ENCODE measurements at places on chromosomes 13 and 19.
A peak's percentile ranks its signal among the peaks of the same experiment; 100 is the strongest.

- DNase-seq, result no peak
Observed at GRCh38 chr13:67281466-67281865, 51.3 kb upstream of the PCDH9 start.

DNA sequence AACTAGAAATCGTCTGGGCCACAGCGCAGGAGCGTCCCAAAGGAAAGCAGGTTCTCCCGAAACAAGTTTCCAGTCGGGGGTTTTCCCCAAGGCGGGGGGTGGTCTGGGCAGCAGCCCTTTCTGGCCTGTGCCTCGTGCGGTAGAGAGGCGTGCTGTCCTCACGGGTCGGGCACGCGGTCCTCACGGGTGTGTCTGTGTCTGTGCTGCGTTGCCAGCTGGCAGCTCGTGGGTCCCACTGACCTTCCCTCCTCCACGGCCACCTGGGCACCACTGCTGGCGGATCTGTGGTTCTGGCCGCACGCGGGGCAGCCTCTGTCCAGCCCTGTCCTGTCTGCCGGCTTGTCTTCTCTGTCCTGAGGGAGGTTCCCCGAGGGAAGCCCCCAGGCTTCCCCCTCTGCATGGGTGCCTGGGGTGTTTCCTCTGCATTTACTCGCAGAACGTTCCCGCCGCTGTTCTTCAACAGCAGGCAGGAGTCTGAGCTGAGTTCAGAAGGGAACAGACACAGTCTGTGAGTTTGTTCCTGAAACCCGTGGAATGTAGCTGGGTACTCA lies 98.2 kb upstream of the MCF2L start:
- DNase-seq, result no peak

DNA sequence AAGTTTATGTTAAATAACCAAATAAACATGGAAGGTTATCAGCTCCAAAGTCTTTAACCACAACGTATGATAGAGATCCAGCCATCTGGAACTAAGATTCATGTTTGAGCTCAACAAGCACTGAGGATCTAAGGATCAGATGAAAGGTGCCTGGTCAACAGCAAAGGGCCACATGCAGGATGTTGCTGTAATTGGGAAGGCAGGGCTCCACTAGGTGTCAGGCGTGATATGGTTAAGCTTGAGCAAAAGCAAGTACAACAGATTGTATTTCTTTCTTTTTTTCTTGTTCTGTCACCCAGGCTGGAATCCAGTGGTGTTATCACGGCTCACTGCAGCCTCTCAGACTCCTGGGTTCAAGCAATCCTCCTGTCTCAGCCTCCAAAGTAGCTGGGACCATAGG lies 12.0 kb downstream of the EBPL start:
- DNase-seq, result no peak

DNA sequence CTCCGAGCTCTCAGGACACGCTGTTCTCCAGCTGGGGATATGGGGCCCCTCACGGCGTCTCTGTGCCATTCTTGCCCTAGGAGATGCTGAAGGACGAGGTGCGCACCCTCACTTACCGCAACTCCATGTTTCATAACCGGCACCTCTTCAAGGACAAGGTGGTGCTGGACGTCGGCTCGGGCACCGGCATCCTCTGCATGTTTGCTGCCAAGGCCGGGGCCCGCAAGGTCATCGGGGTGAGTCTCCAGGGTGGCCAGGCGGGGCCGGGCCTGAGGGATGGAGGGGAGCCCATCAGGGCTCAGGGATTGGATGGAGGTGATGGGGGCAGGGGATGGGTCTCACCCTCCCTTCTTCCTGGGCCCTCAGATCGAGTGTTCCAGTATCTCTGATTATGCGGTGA lies 4.8 kb downstream of the PRMT1 start:
- DNase-seq, result no peak

DNA sequence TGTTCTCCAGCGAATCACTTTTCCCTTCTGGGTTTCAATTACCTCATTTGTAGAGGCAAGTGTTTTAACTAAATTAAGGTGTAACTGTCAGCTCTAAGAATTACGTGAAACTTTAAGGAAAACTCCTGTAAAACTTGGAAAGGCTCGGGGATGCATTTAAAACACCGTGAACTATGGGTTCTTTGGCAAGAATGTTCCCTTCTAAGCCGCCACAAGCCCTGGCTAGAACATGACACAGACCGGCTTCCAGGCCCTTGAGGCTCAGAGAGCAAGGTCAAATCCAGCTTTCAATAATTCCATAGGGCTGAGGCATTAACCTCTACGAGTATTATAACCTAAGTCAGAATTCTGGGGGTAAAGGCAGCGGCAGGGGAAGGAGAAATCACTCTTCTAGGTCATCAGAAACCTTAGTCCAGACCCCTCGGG lies 685 bp downstream of the VWA8 start:
- DNase-seq, result no peak

- DNase-seq, result peak; percentile 53
Observed at GRCh38 chr19:45677351-45678230, 9.6 kb downstream of the GIPR start.

GRCh38 chr13:36774931-36775330 lies 44.1 kb upstream of the RFXAP start:
- DNase-seq, result no peak

GRCh38 chr13:111650626-111651025 lies 330.2 kb downstream of the TEX29 start:
- no peak for DNase-seq

- DNase-seq, result no peak
Observed at GRCh38 chr13:41111454-41111853, 21.1 kb downstream of the KBTBD6 start.

DNA sequence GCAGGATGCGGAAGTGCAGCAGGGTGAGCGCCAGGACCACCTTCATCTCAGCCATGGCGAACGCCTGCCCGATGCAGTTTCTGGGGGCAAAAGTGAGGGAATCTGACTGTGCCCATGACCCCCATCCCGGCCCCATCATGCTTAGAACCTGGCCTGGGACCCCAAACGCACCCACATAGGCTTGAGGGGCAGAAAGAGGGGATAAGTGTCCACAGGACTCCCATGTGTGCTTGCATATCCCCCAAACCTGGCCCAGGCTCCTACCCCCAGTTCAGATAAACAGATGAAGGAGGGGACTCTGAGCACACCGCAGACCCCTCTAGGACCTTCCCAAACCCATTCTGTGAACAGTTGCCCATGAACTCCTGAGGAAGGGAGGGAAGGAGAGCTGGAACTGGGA lies 16.0 kb upstream of the CYP4F2 start:
- no peak for DNase-seq

DNA sequence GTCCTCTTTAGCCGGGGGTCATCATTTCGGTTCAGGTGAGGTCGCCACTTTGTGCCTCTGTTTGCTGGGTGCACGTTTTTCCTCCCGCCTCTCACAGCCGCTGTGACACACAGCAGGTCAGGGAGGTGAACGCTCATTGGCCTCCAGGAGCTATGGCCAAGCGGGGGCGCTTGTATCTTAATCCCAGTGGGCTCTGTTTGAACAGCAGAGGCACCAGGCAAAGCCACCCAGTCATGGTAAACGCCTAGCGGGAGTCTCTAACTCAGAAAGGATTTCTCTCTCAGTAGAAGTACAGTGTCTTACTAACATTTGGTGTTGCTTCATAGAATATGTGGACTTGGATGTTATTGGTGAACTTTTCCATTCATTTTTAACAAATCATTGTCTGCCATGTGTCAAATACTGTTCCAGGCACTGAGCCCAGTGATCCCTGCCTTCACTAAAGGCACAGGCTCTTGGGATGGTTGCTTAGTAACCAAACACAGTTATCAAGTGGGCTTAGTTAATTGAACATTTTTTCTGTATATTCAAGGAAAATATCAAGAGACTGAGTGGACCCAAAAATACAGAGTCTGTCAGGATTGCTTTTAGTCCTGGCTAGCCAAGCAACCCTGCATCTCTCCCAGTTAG lies 186.7 kb downstream of the STK24 start:
- no peak for DNase-seq

- no peak for DNase-seq
Observed at GRCh38 chr13:52751196-52751595, 11.6 kb upstream of the CNMD start.

DNA sequence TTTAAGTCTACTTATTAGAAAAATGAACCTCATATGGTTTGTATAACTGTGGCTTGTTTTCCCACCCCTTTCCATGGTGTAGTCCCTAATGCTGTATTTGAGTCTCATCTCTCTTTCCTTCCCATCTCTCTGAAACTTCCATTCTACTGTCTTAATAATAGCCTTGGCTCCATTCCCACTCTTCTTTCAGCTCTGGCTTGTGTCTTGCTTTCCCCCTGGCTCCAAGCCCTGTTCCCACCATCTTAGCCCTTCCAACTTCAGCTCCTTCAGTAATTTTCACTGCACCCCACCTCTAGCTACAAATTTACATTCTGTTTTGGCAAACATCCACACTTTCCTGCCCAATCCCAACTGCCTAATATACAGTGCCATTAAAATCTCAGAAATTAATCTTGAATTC lies 137.5 kb downstream of the SLITRK6 start:
- no peak for DNase-seq

- no peak for DNase-seq
Observed at GRCh38 chr19:50877338-50877737, 4.1 kb downstream of the KLK2 start.

DNA sequence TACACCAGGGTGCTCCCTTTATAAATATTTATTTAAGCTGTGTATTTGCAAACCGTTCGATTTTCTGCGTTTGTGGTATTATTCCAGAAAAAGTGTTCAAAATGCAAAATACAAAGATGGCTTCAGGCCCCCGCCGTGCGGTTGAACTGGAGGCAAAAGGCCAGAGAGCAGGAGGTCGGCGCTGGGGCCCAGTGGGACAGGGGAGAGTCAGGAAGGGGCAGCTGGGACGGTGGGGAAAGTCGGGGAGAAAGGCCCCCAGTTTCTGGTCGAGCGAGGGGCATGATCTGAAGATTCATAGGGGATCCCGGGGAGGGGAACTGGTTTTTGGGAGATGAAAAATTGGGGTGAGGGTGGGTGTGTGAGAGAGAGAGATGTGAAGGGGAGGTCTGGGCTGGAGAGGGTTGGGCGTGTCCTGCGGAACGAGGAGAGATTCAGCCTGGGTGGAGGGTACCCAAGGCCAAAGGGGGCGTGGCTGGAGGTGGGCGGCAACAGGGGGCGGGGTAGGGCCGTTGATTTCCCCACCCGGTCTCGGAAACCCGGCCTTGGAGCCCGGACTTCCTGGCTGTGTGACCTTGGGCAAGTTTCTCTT lies 678 bp downstream of the ISOC2 start:
- DNase-seq, result no peak

DNA sequence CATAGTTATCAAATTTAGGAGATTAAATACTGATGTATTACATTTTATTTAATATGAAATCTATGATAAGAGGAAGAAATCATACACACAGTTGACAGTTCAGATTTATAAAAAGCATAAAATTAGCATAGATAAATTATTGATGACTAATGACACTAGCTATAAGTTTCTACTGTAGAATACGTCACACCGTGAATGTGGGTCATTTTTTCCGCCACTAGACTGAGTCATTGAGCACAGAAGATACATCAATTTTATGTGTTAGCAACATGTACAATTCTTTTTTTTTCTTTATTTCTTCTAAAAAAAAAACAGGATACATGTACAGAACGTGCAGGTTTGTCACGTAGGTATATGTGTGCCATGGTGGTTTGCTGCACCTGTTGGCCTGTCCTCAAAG lies 22.2 kb downstream of the AP2S1 start:
- no peak for DNase-seq

- no peak for DNase-seq
Observed at GRCh38 chr13:109687559-109688448, 98.6 kb downstream of the IRS2 start.

- DNase-seq, result peak; percentile 34
Observed at GRCh38 chr13:75326173-75327134, 155.5 kb downstream of the TBC1D4 start.

DNA sequence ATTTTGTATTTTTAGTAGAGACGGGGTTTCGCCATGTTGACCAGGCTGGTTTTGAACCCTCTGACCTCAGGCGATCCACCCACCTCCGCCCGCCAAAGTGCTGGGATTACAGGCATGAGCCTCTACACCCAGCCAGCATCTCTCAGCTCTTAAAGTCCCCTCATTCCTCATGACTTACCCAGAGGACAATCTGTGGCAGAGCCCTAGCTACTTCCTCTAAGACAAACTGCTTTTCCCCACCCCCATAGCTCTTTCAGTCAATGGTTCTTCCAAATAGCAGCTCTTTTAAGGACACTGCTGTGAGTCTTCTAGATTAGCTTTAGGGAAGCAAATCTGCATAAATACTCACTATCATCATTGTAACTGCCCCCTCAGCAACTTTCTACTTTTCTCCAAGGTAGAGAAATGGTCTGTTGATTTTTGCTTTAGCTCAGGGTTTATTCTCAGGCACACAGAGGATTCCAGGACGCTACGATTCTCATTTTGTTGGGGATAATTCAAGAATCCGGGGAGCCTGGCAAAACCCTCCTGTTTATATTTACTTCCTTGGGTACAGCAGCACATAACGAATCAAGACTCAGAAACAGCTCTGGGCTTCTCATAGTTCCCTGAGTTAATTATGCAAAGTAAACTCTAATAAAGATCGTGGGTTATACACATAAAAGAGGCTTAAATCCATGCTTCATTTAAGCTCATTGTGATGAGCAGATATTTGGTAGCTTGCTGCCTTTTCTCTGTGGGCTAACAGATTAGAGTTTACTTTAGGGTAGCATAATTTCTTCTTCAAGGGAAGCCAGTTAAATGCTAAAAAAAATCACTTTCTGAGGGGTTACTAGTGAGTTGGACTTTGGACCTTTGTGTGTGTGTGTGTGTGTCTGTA lies 357.4 kb downstream of the TDRD3 start:
- no peak for DNase-seq

DNA sequence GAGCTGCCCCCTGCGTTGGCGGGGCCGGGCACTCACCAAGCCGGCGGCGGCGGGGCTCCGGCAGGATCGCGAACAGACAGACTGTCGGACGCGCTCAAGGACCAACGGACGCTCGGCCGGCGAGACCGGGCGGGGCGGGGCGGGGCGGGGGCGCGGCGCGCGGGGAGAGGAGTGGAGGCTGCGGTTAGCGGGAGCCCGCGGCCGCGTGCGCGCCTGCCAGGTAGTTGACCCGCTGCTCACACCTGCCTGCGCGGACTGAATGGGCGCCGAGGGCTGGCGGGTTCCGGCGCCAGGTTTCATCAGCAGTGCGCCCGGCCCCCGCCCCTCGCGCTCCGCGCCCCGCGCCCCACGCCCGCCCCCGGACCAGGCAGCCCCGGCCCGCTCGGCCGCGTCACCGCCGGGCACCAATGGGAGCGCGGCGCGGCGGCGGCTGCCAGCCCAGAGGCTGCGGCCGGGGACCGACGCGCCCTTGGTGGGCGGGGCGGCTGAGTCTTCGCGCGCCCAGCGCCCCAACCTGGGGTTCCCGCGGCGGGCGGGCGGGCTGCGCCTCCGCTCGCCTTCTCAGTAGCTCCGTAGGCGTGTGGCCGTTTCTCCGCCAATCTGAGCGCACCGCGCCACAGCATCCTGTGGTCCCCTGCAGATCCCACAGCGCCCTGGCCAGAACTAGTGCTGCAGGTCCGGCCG lies at the start of gene SLC7A1:
Gene SLC7A1, minus strand, starts transcription at position 309 of the 684 bp plus-strand sequence. CDS start 59,500 bp downstream, outside the sequence.
- peak; percentile 71 for DNase-seq

- DNase-seq, result peak; percentile 3
Observed at GRCh38 chr13:39892721-39893685, 237.5 kb downstream of the COG6 start.

GRCh38 chr13:45490068-45490467 lies 25.3 kb downstream of the COG3 start:
- DNase-seq, result no peak

- DNase-seq, result no peak
Observed at GRCh38 chr13:46720189-46720588, 76.8 kb downstream of the ESD start.

Measured in stimulated activated CD4-positive, alpha-beta T cell treated with anti-CD3 and anti-CD28 coated beads, Interleukin-15, amount 100 ng/mL, for 1 hour (primary cell).